Activated CD8-positive, alpha-beta memory T cell treated with anti-CD3 and anti-CD28 coated beads, Interleukin-2, amount 10 ng/mL, durations not matched to agents 7 days and 5 days (primary cell): ENCODE measurements at places on chromosomes 1 and 21.

- DNase-seq: no peak
Measured at GRCh38 chr1:27590917-27591508, 12.9 kb downstream of the AHDC1 start.

- DNase-seq: no peak
Measured at GRCh38 chr1:233012021-233012420, 61.6 kb downstream of the NTPCR start.

- DNase-seq: no peak
Measured at GRCh38 chr1:48207131-48207530, 15.4 kb upstream of the SLC5A9 start.

DNA sequence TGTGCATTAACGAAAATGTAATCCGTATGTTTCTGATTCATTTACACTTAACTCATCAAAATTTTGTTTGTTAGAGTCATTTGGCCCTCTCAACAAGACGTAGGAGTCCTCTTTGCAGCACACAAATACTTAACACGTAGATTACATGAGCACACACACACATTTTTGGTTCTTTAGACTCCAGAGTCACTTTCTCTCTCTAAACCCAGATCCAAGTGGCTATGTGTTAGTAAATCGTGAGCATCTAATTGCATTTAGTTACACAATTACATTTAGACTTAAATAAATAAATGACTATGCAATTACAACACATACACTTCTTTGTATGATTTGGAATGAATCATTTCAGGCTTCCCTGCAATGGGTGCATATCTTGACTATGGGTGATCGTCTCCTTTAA is 109.0 kb upstream of the GREM2 start:
- DNase-seq: no peak

DNA sequence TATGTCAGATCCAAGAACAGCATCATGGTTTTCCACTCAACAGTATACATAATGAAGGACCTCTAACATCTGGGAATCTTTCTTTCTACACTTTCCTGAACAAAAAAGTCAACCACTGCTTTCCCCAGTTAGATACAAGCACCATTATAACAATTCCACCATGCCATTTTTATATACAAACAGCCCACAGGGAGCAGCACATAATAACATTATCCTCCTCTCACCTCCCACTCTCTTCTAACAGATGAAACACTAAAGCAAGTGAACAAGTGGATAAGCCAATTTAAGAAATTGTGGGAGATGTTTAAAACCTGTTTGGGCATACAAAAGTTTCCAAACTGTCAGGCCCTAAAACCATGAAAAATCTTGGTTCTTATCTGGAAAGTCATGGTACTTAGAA is 29.4 kb upstream of the PRRC2C start:
- no peak for DNase-seq

- DNase-seq: no peak
Measured at GRCh38 chr1:66356605-66357004, 177.3 kb upstream of the SGIP1 start.

DNA sequence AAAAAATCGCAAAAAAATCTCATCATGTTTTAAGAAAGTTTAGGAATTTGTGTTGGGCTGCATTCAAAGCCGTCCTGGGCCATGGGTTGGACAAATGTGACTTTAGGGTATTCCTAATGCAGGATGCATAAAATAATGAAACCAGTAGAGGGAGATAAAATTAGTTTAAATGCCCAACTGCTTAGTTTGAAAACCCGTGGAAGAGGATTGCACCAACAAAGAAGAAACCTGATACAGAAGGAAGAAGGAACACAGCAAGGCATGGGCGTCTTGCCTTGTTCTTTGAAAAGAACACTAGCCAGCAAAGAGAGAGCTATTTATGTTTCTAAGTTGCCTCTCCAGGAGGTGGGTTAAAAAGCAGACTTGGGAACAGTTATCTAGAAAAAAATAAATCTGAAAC is 37.9 kb downstream of the WDR3 start:
- DNase-seq: no peak

GRCh38 chr1:158333405-158334155 is 2.2 kb upstream of the CD1B start:
- DNase-seq: no peak

DNA sequence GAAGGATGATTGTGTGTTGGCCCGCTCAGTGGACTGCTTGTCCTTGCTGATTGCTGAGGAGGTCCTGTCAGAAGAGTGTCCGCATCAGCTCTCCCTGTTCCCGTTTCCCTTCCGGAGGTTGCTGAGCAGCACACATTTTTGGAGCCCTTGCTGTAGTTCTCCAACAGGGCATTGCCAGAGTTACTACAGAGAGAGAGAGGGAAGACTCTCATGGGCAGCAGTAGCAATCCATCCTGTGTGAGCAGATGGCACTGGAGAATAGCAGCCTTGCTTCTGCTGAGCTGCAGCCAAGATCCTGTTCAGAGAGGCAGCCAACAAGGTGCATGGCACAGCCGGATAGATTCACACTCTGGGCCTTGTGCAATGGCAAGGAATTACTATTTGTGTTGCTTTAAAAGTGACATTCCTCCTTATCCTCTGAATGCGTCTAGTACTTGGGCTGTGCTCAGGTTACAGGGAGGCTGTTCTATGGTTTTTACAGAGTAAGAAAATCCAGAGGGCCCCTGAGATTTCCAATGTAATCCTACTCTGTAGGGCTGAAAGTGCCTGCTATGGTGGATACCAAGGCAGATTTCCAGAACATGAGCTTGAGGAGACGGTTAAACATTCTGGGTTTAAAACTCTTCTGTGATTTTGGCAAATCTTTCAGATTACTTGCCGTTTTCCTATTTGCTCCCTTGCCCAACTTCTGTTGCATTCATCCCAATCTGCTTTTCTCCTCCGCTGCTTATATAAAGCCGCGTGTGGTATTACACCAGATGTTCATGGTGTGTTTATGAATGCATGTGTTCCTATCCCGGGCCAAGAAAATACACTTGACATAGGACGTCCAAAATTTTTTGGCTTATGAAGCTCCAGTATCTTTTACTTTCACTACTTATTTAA is 27.4 kb downstream of the AK4 start:
- no peak for DNase-seq

- DNase-seq: no peak
Measured at GRCh38 chr1:10591010-10591409, 116.3 kb downstream of the PEX14 start.

- no peak for DNase-seq
Measured at GRCh38 chr1:224565611-224566406, 50.3 kb upstream of the CNIH3 start.

DNA sequence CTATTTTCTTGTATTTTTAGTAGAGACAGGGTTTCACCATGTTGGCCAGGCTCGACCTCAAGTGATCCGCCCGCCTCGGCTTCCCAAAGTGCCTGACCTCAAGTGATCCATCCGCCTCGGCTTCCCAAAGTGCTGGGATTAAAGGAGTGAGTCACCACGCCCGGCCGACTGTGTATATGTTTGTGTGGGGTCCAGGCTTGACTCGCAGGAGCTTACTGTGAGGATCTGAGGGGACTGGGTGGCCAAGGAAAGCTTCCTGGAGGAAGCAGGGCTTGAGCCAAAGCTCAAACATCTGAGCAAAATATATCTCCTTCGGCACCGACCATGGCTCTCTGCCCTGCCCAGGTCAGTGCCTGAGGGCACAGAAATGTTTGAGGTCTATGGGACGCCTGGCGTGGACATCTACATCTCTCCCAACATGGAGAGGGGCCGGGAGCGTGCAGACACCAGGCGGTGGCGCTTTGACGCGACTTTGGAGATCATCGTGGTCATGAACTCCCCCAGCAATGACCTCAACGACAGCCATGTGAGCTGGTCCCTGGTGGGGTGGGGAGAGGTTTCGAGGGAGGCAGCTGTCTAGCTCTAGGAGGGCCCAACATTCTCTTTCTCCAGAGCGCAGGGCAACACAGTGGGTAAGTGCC is 10.5 kb downstream of the PADI3 start:
- no peak for DNase-seq

DNA sequence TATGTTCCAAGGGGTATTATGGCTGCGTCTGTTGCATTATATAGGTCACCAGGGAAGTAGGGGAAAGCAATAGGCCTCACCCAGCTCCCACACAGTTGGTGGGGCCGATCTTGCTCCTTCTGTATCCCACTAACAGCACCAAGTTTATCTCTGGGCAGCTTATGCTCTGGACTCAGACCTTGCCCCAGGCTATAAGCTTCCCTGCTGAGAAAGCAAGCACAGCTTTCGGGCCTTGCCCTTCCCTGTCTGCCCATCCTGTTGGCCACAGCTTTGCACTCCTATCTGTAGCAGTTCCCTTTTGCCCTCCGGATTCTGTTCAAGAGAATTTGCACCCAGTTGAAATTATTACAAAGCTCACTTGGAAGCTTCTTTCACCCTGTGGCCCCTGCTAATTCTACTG is 12.9 kb downstream of the KCNE1 start:
- no peak for DNase-seq

GRCh38 chr1:2459757-2460156 is 16.3 kb upstream of the PLCH2 start:
- no peak for DNase-seq

- peak; percentile 51 for DNase-seq
Measured at GRCh38 chr1:21289700-21290545, at the start of gene ECE1. ECE1 (minus strand) TSS chr1:21290463; CDS start chr1:21290414, 49 bp downstream.

DNA sequence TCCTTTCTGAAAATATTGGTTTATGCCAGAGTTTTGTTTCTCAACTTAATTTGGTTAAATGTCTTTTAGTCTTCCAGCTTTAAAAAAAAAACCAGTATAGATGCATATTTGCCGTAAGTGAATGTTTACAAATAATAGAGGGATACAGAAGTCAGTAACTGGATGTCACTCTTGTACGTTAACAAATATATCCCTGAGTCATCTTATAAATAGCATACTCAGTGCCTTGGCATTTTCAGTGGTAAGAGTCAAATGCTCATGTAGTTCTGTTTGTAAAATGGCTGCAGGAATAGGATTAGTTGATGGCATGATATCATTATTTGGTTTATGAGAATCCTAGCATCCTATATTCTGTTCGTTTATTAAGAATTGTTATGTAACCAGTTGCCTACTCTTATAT is 55.4 kb downstream of the SPEN start:
- DNase-seq: no peak

DNA sequence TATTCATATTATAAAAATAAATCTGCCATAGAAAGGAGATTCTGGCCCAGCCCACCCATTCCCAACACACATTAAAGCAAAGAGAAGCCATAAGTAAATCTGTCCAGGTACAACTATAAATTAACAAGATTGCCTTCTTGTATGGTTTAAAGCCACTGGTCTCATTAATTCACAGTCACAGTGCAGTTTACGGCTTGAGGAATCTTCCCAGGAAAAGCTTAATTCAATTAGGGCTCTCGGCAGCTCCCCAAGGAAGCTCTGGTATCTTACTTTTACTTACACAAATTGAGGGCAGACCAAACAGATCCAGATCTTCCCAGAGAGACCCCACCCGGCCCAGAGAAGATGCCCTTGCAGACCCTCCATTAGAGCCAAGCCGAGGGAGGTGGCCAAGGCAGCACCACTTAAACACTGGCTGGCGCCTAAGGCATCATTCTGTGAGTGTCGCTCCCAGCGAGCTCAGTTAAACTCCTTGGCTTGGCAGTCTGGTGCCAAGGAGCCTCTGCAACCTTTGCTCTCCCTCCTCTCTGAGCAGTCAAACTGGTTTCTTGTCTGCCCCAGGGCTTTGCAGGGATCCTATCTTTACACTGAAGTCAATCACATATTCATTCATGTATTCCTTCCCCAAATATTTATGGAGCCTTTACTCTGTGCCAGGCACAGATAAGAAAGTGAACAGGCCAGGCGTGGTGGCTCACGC is 10.7 kb downstream of the SLC9A1 start:
- no peak for DNase-seq

- no peak for DNase-seq
Measured at GRCh38 chr1:3290915-3291314, 163.6 kb upstream of the ARHGEF16 start.
